Suprapubic skin (tissue), 4 donors: ENCODE measurements at places on chromosomes 16 and 17.

DNA sequence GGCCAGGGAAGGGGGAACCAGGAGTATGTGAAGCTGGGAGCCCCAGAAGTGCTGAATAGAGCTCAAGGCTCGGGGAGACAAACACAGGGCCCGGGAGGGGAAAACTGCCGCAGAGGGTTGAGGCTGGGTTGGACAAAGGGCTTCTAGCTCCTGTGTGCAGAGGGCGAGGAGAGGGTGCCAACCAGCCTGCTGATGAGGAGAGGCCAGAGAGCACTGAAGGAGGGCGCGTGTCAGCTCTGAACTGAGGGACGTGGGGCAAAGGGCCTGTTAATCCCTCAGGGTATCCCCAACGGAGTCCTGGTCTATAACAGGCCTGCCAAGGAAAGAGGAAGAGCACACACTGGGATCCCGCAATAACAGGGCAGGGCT, 151.3 kb downstream of the C16orf78 start:
- DNase-seq: no peak

- DNase-seq: no peak
Observed at GRCh38 chr16:69691980-69692911, 34.1 kb downstream of the NQO1 start.

- DNase-seq: no peak
Observed at GRCh38 chr17:77926981-77927380, 31.5 kb upstream of the TNRC6C start.

GRCh38 chr16:57955572-57956188, 15.2 kb downstream of the CNGB1 start:
- DNase-seq: no peak

GRCh38 chr17:36846410-36847292, 90.6 kb upstream of the LHX1 start:
- no peak for DNase-seq

DNA sequence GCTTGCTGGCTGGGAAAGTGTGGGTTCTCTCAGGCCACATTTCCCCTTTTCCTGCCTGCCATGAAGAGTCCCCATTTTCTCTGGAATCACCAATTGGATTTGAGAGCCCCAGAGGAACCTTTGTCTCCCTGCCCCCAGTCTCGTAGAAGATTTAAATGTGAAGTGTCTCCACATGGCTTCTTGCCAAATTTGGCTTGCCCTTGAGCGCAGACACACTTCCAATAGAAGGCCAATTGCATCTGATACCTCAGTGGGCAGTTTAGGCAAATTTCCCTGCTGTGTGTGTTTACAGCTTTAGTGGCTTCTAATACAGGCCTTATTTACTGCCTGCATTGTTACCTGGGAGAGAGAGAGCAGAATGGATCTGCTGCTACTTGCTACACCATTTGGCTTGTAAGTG, 29.7 kb downstream of the CDK5R1 start:
- DNase-seq: no peak

- no peak for DNase-seq
Observed at GRCh38 chr16:283033-283805, at the start of gene PDIA2. Gene PDIA2 (plus strand): TSS chr16:283164. CDS start chr16:283170, 6 bp downstream.

DNA sequence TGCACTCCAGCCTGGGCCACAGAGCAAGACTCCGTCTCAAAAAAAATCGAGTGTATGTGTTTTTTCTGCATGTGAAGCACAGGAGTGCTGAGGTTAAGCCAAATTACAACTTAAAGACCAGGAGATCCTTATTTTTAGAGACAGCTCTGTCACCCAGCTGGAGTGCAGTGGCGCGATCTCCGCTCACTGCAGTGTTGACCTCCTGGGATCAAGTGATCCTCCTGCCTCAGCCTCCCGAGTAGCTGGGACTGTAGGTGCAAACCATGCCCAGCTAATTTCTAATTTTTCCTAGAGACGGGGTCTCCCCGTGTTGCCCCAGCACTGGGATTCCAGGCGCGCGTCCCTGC, 7.5 kb upstream of the PPP1R27 start:
- DNase-seq: no peak

GRCh38 chr17:56727876-56728617, 105.7 kb downstream of the C17orf67 start:
- no peak for DNase-seq

- DNase-seq: no peak
Observed at GRCh38 chr16:67963662-67964321, 4.6 kb downstream of the SLC12A4 start.

DNA sequence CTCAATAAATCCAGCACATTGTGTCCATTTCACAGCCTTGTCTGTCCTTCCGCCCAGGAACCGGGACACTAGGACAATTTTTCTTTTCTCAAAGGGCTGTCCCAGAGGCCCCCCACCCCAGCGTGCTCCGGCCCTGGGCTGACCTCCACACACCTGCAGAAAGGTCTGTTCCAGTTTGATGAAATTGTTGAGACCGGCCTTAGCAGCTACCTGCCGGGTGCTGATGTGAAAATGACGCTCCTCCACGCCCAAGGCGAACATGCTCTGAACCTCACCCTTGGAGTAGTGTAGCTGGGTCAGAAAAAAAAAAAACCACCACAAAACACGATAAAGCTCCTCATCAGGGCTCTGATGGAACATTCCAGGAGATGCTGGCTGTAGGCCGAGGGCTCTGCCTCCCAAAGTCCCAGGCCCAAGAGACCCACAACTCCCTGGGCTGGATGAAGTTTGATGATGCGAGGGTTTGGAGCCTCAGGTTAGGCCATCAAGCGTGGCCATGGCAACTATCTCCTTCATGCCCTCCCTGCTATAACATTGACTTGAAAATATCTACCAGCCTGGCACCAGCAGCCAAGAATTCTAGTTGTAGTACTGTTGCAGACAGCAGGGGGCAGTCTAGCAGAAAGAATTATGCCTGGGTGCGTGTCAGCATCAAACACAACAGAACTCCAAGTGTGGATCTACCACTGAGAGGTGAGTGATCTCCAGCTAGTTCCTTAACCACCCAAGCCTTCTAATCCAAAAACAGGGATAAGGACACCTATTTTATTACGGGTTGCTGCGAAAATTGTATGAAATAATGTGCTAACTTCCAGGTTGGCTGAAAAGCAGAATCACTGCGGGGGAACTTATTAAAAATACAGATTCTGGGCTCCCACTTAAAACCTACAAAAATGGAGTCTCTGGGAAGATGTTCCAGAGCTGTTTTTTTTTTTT, 62.1 kb downstream of the RMI2 start:
- no peak for DNase-seq

DNA sequence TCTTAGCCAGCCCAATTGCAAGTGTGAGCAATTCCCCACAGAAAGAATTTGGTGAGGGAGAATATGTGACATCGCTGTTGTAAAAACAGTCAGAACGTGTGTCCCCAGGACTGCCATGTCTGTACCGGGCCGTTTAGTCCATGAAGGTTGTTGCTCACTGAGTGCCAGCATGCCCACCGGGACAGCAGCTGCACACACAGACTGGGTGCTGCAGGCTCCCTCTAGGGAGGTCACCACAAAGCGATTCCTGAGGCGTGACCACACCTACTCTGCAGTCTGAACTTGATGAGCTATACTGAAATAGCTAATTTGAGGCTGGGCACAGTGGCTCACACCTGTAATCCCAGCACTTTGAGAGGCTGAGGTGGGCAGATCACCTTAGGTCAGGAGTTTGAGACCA, 44.1 kb upstream of the ADORA2B start:
- DNase-seq: no peak

GRCh38 chr16:55832425-55832772, 497 bp downstream of the CES1 start:
- DNase-seq: no peak

GRCh38 chr17:8820311-8821010, 21.3 kb upstream of the MFSD6L start:
- DNase-seq: no peak

GRCh38 chr16:9521749-9522370, 430.4 kb downstream of the HAPSTR1 start:
- DNase-seq: no peak

DNA sequence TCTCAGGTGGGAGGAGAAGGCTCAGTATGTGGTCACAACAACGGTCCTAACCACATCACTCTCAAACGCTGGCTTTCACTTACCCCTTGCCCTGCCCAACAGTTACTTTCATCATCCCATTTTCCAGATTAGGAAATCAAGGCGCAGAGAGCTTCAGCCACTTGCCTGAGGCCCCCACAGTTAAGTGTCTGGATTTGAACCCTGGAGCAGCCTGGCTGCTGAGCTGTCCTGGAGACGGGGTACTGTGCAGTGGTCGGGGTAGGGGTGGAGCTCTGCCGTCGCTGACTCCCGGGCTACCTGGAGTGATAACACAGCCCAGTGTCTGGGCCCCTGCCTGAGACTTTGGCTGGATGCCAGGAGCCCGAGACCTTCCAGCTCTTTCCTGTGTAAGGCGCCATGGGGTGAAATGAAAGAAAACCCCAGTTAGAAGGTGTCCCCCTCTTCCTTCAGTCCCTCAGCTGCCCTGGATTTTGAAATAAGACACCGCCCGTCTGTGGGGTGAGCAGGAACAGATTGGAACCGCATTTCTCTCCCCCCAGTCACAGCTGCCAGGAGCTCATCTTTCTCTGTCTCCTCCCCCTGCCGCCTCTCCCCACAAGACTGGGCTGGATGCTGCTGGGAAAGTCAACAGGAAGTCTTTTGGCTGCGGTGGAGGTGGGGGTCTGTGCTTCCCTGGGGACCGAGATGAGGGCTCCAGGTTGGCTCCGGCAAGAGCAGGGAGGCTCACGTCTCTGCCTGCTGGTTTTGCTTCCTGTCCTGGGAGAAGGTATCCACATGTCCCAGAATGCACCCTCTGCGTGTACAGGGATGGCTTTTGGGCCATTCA, 280.2 kb downstream of the SEC14L1 start:
- no peak for DNase-seq

GRCh38 chr17:1331708-1332107, 52.2 kb downstream of the TRARG1 start:
- DNase-seq: peak; percentile 26

GRCh38 chr16:3819746-3820724, 60.5 kb downstream of the CREBBP start:
- DNase-seq: no peak

DNA sequence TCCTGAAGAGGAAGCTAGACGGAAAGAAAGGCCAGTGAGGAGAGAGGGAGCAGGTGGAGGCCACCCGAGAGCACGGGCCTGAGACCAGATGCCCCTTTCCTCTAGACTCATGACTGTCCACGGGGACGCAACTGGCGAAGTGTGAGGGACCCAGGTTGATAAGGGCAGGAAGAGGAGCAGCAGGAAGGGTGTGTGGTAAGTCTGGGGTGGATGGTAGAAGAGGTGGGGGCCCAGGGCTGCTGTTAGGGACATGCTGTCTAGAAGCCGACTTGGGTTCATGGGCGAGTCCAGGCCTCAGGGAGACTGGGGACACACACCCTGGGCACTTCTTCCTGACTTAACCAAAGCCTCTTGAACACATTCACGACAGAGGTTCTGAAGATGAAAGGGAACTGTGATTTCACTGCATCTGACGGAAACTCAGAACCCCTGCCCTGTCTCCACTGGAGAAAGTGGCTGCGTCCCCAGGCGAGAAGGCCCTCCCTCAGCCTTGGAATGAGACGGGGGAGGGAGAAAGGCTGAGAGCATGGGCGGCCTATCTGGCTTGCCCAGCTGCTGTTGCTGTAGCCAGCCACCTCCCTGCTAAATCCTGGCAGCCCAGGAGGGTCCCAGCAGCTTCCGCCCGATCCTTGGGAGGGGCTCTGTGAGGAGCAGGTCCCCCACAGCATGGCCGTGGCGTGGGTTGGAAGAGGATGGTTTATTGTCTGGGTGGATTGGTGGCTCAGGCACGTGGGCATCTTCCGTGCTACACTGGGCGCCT, 6.0 kb downstream of the HIC1 start:
- DNase-seq: no peak

GRCh38 chr16:66045626-66046025, 320.9 kb upstream of the CDH5 start:
- no peak for DNase-seq

DNA sequence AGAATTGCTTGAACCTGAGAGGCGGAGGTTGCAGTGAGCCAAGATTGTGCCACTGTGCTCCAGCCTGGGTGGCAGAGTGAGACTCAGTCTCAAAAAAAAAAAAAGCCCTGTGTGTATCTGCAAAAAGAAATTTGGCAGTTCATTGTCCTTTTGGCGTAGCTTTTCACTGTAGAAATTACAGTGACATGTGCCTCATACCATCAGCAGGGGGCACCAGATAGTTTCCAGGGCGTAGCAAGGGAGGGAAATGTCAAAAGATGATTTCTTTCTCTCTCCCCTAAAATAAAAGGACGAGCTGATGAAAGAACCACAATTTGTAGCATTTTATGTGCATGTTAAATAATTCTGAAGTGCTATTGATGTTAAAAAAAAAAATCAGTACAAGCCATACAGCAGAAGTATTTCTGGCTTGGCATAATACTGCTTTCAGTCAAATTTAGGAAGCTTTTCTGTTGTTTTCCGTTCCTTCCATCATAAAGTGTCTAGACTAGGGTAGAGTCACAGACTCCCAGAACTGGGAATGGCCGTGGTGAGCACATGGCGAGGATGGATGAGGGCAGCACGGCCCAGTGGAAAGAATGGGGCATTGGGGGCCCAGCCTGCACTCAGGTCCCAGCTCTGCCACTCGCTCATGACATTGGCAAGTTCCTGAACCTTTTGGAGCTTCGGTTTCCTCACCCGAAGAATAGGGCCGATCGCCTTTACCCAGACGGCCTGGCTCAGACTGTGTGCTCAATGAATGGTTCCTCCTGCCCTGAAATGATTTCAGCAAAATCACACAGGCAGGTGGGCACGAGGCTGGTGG, 59.8 kb upstream of the RPH3AL start:
- no peak for DNase-seq

GRCh38 chr17:79541056-79541850, 69.6 kb downstream of the RBFOX3 start:
- no peak for DNase-seq

- DNase-seq: no peak
Observed at GRCh38 chr16:66484453-66485213, 57.5 kb downstream of the BEAN1 start.

DNA sequence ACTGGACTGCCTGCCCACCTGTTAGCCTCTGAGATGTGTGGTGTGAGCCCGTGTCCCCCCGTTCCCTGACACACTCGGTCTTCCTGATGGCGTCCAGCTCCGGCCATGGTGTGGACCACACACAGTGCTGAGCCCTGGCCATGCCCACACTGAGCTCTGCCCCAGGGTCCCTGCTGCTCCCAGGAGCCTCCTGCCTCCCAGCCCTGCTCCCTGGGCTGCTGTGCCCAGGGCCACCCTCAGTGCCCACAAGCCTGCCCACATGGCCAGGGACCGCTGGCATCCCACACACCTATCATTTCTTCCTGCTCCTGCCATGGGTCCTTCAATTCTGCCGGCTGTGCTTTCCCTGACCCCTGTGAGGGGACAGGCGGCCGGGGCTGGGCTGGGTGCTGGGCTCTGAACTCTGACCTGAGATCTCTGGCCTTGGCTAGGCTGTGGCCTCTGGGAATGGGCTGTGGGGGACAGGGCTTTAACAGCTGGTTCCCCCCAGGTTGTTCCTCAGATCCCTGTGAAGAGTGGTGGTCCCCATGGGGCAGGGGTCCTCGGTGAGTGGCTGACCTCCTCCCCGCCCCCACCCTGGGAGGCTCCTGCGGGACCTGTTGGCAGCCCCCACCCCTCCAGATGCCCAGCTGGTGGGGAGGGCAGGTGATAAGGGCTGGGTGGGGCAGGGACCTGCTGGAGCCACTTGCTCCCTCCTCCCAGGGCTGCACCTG, 4.0 kb downstream of the CEMP1 start:
- DNase-seq: no peak
